ENCODE measurements at places on chromosomes 6 and 20.

GRCh38 chr20:24096864-24097450 is 108.4 kb upstream of the GGTLC1 start:
- DNase-seq, result no peak

GRCh38 chr6:63744810-63745209 is 109.2 kb downstream of the PHF3 start:
- DNase-seq, result no peak

DNA sequence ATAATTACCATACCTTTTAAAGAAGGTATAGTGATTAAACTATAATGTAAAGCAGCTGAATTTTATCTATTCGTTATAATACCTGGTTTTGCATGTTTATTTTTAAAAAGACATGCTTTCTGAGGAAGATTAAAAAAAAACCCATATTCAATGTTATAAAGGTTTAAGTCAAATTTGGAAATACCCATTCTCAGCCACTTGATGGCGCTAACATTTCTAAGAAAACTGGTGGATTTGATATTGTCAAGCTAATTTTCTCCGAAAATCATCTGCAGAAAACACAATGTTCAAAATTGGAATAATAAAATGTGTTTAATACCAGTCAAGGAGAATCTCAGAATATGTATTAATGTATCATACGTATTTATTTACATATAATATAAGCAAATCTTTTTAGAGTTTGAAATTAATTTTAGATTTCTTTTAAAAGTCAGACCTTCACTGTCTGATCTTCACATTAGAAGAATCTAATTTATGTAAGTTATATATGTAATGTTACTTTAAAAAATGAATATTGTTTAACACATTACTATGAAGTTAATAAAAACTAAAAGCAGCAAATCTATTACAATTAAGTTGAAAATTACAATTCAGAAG is 35.0 kb downstream of the SHPRH start:
- DNase-seq, result no peak

GRCh38 chr20:59939052-59939878 is 840 bp downstream of the PPP1R3D start:
- DNase-seq, result no peak

GRCh38 chr6:128569732-128570679 is 49.6 kb upstream of the PTPRK start:
- no peak for DNase-seq

GRCh38 chr6:44561832-44562665 is 174.5 kb downstream of the CDC5L start:
- DNase-seq, result no peak

GRCh38 chr6:5525209-5525608 is 263.9 kb downstream of the FARS2 start:
- no peak for DNase-seq

DNA sequence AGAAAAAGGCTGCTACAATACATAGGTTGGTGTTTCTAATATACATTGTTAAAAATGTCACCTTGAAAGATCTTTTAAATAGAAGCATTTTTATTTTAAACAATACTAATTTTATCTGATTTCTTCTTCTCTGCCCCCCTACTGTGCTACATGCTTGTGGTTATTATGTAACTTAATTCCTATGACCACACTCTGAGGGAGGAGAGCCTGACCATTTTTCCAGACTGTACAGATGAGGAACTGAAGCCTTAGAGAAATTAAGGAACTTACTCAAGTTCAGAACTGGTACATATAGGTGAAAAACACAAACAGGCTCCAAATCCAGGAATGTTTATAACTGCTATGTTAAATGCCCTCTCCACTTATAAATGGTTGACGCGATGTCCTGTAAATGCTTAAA is 43.4 kb upstream of the ARHGAP18 start:
- no peak for DNase-seq

- DNase-seq, result no peak
Measured at GRCh38 chr6:93350774-93351173, 68.6 kb downstream of the EPHA7 start.

DNA sequence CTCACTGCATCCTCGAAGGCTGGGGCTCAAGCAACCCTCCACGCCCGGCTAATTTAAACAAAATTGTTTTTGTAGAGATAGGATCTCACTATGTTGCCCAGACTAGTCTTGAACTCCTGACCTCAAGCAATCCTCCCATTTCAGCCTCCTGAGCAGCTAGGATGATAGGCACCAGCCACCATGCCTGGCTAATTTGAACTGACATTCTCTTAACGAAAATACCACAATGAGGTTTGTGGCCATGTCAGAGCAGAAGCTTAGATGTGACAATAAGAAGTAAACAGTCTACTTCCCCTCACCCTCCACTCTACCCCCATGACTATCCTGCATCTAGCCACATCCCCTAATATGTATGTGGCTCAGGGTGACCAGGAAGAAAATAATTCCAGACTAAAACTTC is 74.8 kb upstream of the PLCB4 start:
- no peak for DNase-seq

GRCh38 chr6:125346926-125347563 is 45.3 kb upstream of the HDDC2 start:
- no peak for DNase-seq

- no peak for DNase-seq
Measured at GRCh38 chr20:46377518-46377917, 28.9 kb downstream of the ELMO2 start.

DNA sequence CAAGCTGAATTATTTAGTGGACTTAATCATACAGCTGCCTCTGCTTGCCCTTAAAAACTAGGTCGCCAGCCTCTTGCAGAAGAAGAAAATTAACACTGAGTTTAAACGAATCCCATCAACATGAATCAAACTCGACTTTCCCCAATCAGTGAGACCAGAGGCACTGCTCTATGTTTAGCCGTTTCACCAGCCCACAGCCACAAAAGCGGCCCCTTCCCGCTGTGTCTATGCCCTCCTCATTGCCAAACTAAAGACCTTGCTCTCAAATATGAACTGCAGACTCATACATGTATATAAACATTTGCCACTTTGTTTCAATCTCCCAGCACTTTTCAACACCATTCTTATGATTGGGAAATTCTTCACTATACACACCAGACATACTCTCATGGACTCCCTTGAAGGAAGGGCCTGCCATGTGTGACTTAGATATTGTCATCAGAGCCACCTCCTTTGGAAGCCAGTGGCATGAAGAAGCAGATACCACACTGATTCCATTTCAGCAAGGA is 105.8 kb upstream of the ADGRF1 start:
- DNase-seq, result no peak

DNA sequence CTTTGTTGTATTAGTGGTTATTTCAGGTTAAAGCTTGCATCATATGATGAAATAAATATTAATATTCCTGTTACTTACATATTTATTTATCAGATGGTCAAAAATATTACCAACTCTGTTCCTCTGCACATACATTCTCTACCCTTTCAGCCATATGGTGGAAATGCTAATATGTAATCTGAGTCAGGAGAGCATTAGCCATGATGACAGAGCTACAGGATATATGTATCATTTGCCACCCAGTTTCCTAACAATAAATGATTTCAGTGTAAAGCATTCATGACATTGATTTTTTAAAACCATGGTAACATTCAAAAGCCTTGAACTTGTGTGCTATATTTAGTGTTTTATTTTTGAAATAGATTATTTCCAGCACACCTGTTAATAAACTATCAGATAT is 16.6 kb downstream of the POPDC3 start:
- DNase-seq, result no peak

- no peak for DNase-seq
Measured at GRCh38 chr6:38861926-38862401, 146.9 kb downstream of the DNAH8 start.

DNA sequence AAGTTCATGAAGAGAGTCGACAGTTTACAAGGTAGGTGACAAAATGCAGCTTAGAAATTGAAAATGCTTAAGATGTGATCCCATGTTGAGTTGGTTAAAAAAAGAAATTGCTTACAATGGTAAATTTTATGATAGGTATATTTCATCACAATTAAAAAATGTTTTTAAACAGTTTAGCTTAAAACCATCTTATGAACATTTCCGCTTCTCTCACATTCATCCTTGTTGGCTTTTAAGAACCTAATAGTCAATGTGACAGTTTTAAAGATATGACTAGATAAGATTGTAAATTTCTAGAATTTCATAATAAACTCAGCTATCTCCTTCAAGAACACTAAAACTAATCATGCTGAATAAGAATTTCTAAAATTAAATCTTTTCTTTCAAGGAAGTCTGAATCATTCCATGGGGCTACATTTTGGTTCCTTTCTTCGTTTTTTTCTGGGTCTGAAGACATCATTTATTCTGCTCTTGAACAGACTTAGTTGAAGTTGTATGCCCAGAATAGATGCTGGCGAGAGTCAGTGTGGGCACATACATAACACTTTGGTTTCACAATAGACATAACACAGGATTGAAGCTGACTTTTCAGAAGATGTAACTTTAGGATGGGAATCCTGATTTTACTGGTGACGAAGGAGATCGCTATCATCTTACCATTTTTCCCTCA is 35.9 kb upstream of the LTV1 start:
- DNase-seq, result no peak

DNA sequence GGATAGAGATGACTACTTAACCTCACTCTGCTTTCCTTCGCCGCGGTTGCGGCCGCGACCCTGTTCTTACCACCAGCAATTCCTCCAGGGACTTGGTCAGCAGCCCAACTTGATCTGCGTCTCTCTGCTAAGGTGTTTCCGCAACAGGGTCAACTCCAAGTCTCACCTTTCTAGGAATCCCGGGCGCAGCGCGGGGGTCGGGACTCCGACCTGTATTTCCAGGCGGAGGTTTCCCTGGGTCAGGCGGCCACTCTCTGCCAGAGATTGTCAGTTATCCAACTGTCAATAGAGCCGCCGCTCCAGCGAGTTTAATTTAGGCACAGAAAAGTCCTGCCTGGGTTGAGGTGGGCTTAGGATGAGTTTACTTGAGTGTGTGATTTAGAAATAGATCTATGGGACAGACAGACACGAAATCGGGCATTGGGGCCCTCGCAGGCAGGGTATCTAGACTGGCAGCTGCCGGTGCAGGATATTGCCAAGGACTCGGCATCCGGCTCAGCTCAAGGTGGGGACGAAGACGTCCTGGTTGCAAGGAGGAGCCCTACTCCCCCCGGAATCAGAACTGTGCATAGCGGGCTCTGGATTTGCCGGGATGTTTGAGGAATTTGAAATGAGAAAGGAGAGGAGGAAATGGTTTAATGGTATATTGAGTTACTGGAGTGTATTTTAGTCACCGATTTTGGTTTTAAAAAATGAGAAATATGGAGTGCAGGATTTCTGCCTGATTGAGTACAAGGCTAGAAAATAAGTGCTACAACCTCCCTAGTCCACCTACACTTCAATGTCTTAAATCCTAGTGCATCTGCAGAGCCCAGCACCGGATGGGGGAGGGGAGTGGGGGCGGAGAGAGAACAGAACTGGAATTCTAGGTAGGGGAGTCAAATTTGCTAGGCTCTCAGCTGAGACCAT is 23.7 kb downstream of the POM121L2 start:
- no peak for DNase-seq

DNA sequence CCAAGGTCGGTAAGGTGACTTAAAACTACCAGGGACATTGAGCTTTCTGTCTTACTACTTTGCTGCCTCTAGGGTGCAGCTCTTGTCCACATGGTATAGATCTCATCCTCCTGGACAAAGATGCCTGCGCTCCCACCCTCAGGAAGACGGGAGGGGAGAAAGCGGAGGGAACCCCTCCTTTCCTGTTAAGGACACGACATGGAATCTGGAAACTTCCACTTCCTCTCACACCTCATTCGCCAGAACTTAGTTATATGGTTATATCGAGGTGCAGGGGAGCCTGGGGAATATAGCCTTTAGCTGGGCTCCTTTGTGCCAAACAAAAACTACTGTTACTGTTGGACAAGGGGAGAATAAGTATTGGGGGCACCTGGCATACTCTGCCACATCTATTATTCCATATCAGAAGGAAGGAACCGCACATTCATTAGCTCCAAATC is 224.3 kb upstream of the TSHZ2 start:
- no peak for DNase-seq

GRCh38 chr6:101486124-101486523 is 92.6 kb downstream of the GRIK2 start:
- no peak for DNase-seq

DNA sequence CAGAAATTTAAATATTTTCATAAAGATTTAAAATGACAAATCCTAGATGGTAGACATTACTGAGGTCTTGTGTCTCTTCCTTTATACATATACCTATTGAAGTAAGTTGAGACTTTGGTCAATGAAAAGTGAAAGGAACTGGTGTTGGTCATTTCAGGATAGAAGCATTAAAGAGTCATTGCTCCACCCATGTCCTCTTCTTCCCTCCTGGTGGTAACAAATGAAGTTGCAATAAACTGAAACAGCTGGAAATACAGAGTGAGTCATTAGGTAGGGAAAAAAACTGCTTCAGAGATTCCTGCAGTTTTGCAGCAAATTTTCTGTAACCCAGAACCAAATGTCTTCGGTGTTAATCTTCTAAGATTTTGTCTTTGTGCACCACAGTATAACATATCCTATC is 448.0 kb downstream of the EYS start:
- no peak for DNase-seq

DNA sequence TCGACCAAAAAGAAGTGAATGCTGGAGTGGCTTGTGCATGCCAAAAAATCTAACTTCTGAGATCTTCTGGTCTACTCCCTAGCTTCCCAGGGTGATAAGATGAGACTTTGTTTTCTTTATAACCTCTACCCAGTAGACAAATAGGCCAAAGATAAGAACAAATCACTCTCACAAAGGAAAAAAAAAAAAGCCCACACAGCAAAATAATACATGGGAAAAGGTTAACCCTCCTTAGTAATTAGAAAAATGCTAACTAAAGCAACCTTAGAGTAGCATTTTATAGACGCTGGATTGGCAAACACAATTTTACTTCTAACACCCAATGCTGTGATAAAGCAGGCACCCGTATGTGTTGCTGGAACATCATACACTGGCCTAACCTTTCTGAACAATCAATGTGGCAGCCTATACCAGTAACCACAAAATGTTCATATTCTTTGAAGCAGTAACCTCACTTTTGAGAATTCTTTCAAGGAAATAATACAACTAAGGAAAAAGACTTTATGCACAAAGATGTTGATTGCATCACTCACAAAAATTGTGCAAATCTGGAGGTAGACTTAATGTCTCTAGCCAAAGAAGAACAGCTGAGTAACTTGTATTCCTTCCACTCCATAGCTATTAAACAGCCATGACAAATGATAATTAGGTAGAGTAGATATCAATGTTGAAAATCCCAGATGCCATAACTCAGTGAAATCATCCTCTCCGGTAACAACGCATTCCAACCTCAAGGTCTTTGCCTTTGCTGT is 116.3 kb upstream of the QKI start:
- DNase-seq, result no peak

- DNase-seq, result no peak
Measured at GRCh38 chr6:98039443-98039842, 756.4 kb upstream of the MMS22L start.

DNA sequence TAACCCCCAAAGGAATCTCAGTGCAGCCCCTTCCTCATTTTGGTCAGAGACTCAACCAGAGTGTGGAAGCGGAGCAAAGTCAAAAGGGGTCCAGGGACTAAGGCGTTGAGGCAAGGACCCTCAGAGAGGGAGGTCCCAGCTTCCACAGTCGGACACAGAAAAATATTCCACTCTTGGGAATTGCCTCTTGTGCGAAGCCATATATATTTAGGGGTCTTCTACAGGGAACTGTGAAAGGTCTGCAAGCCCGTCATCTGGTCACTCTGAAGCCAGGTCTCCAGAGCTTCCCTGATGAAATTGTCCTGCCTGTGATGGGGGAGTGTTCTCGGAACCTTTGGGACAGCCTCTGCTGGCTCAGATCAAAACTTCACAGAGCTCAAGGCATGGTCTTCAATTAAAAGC is 160.8 kb downstream of the TBXT start:
- no peak for DNase-seq

Measured in stimulated activated CD4-positive, alpha-beta T cell treated with anti-CD3 and anti-CD28 coated beads, Interleukin-1b, Interleukin-23, amount 100 ng/mL, for 1 hour (primary cell).